Astrocyte (in vitro differentiated cells and primary cell): ENCODE measurements at places on chromosomes 7 and 10. TPM values are rescaled to one million over a fixed set of nuclear protein-coding genes. Genes with fewer than 3 reads are reported as not detected.
A peak's percentile ranks its signal among the peaks of the same experiment; 100 is the strongest.

- no peak for DNase-seq
These were observed at the start of gene FERD3L for GRCh38 chr7:19144661-19145433. Gene FERD3L (minus strand): TSS chr7:19145421. CDS start chr7:19145362, 59 bp downstream.

TMEM273 gene
- not detected in 2 replicates for total RNA-seq

DNA sequence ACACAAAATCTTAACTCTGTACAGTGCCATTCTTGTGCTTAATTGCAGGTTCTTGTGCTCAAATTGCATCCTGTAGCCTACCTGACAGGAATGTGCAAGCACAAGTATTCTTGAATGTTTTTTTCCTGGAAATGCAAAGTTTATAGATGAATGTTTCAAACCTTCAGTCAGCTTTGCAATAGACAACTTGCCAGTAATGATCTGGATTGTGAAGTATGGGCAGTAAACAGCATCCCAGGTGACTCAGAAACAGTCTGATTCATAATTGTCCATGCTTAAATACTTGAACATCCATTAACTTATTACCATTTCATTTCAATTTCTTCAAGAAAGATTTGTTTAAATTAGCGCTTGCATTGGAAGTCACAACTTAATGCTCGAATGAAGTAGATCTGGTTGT lies 347.2 kb downstream of the SDK1 start:
- DNase-seq, result peak; percentile 17

DNA sequence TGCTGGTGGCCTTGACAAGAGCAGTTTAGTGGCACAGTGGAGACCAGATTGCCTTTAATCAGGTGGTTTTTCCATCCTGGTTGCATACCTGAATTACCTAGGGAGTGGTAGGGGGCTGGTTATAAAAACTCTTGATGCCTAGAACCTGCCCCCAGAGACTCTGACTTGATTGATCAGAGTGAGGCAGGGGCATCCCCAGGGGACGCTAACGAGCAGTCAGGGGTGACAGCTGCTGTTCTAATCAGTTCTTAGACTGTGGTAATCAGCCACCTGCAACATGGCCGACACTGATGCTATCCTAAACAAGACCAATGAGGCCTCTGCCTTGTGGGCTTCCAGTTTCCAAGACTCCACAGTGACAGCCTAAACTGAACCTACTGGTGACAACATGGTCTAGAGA lies 2.0 kb upstream of the OPALIN start:
- DNase-seq, result no peak

CUBN gene
- 2.7 and 3.5 TPM in 2 replicates for total RNA-seq

TYSND1 gene
- total RNA-seq, result 8.7 and 8.9 TPM in 2 replicates

DNA sequence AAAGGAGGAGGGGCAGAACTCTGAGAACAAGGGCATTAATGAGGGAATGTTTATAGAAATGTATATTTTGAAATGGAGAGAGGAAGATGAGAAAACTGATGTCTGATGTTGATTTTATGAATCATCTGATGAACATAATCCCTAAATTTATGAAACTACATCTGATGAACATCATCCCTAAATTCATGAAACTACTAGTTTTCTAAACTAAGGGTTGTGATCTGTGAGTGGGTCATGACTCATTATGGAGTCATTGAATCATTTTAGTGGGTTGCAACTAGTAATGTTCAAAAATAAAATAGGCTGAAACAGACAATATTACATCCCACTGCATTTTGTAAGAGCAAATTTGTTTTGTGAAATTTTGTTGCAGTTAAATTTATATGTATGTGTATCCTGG lies 442.6 kb upstream of the TEX47 start:
- peak; percentile 4 for DNase-seq

CDNF gene
- total RNA-seq, result 1.4 and 2.0 TPM in 2 replicates

DNA sequence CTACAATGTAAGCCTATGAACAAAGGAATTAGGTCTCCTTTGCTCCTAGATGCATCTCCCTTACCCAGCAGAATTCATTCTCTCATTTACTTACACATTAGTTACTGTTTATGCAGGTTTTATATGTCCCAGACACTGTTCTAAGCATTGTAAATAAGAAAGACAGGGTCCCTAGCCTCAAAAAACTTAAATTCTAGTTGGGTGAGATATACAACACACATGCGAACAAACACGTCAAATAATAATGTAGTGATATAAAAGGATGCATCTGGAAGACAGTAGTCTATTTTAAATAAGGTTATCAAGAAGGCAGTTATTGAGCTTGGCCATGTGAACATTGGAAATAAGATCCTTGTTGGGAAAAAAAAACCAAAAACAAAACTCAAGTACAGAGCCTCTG lies 479.7 kb downstream of the DNAJB9 start:
- no peak for DNase-seq

GRCh38 chr10:106935978-106936451 lies 228.5 kb downstream of the SORCS1 start:
- DNase-seq, result no peak

CFAP70 gene
- total RNA-seq, result 1.2 and 1.3 TPM in 2 replicates

CUTC gene
- 10.3 and 11.6 TPM in 2 replicates for total RNA-seq

DNA sequence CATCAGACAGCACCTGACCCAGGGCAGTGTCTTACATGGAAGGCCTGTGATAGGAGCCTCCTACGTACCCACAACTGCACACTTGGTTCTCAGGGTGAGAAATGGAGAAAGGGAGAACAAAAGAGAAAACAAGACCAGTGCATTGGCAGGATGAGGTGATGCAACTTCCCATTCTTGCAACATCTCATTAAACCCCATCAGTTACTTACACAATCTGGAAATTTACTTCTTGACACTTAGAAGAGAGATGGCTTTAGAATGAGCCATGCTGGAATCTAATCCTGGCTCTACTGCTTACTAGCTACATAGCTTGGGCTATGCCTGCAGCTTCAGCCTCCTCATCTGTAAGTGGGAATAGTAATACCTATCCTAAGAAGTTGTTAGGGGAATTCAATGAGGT lies 391.7 kb downstream of the KCNMA1 start:
- DNase-seq, result peak; percentile 70

EXOC6 gene
- total RNA-seq, result 3.4 and 4.9 TPM in 2 replicates

C7orf33 gene
- total RNA-seq, result not detected in 2 replicates

- DNase-seq, result peak; percentile 28
These were observed 925.1 kb upstream of the CELF2 start for GRCh38 chr10:10092581-10092980.

DNA sequence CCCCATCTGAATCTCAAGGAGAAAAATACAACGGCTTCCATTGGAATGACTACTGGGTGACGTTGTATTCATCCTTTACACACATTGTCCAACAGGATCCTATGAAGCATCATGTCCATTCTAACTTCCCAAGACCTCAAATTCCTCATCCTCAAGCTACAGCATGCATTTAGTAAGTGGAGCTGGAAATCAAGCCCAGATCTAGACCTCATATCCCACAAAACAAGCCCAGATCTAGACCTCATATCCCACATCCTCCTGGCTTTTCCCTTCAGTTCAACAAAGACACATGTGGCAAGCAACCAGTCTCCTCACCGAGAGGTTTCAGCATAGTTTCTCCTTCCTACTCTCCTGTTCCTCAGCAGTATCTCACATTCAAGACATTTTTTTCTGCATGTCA lies 12.2 kb downstream of the IGF2BP3 start:
- peak; percentile 43 for DNase-seq

- no peak for DNase-seq
These were observed 7.0 kb downstream of the NOS3 start for GRCh38 chr7:150997817-150998216.

FRG2B gene
- not detected in 2 replicates for total RNA-seq

CCDC146 gene
- total RNA-seq, result 1.8 and 2.0 TPM in 2 replicates

LMOD2 gene
- not detected in 2 replicates for total RNA-seq

DNA sequence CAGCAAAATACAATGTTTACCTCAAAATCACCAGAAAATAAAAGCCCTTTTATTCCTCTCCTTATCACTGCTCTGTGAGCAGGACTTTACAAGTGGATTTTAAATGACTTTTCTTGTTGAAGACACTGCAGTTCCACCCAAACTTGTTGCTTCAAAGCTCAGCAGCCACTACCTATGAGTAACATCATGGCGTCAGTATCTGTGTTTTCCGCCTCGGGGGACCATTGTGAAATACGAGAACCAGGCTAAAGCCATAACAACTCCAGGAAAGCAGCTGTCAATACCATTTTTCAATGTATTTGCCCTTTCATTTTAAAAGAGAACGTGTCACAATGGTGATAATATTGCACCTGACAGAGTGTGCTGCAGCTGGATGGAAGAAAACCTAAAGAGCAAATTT lies 284.0 kb upstream of the RNF32 start:
- no peak for DNase-seq

GRCh38 chr10:5147255-5147980 lies 37.5 kb downstream of the AKR1C8 start:
- DNase-seq, result no peak

- peak; percentile 90 for DNase-seq
These were observed 82.4 kb upstream of the RNF32 start for GRCh38 chr7:156558198-156558597.

DNA sequence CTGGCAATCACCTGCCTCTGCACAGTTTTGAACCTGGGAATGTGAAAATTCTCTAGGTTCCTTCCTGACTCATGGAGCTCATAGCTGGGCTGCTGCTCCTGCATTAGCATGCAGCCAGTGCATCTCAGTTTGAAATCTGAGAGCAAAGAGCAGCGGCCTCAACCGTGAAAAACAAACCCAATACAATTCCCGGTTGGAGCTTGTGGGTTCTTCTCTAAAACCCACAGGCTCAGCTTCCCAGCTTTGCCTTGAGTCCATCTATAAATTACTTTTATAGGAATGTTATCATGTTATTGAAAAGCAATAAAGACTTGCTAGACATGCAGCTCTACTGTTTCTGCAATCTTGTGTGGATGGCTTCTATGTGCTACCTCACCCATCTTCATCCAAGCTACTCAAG lies 191.7 kb downstream of the CXCL12 start:
- DNase-seq, result peak; percentile 28

- no peak for DNase-seq
These were observed 91.5 kb downstream of the RBM20 start for GRCh38 chr10:110735620-110736027.

SGCE gene
- 33.4 and 38.3 TPM in 2 replicates for total RNA-seq

DNA sequence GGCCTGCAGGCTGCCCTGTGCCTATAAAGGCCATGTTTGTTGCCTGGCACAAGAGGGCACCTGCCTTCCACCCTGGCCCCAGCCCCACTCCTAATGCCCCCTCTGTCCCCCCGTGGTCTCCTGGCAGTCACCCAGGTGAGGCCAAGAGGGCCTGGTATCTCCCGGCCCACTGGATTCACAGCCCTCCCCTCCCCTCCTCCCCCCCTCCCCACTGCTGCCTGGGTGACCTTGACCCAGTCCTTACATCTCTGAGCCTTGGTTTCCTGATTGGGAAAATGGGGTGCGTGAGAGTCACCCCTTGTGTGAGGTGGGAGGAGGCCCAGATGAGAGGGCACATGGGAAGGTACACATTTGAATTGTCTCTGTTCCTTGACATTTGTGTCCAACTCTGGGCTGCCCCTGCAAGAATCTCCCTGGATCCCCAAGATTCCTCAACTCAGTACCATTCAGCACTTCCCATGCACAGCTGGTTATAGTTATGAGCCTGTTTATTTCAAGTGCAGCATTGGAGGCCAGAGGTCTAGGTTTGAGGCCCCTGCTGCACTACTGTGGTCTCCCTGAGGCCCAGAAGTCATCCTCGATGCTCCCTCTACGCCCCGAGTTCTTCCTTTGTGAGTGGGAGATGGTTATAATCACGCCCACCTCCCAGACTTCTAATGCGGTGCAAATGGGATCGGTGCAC lies 58.9 kb downstream of the TMEM270 start:
- no peak for DNase-seq
